ENCODE measurements at places on chromosomes 6 and 20.

DNA sequence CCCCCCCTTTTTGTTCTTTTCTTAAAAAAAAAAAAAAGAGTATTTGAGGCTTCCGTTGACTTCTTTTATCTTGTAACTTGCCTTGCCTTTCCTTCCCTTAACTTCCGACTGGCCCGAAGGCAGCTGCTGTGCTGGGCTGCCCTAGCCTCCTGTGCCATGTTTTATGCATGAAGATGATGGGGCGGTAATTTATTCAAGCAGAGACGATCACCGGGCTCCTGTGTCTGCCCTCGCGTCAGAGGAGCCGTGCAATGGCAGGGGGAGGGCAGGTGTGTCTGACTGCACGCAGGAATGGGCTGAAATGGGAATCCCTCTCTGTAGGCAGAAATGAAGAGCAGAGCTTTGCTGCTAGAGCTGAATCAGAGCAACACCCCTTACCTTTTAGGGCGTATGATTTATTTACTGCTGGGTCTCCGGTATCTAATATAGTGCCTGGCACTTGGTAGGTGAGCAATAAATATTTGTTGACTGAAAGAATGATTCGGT lies 106.3 kb upstream of the RIPOR2 start:
- no peak for DNase-seq

DNA sequence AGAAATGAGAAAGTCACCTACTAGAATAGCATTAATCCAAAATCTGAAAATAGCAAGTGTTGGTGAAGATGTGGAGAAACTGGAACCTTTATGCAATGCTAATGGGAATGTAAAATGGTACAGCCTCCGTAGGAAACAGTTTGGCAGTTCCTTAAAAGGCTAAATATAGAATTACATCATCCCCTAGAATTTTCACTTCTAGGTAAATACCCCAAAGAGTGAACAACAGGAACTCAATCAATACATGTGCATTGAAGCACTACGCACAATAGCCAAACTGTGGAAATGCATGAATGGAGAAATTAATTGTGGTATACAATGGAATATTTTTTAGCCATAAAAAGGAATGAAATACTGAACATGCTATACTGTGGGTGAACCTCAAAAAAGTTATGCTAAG lies 982.0 kb upstream of the FLRT3 start:
- DNase-seq, result no peak

DNA sequence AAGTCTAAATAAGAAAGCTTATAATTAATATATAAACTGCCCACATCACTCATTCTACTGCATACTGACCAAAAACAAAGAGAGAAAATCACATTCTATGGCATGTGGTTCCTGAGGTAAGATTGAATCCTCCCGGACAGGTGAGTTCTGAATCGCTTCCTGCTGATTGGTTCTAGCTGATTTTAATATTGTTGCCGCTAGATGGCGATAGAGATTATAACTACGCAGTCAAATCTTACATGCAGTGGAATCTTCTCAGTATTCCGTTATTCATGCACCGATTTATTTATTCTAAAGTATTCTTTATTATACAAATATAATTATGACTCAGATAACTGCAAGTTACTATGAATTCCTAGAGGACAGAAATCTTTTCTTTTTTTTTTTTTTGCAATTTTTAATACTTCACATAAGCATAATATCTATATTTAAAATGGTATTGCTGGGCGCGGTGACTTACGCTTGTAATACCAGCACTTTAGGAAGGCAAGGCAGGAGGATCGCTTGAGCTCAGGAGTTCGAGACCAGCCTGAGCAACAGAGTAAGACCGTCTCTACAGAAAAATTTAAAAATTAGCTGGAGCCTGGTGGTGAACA lies 24.2 kb upstream of the TMX4 start:
- no peak for DNase-seq

- no peak for DNase-seq
Measured at GRCh38 chr20:52094693-52095092, 96.9 kb downstream of the ZFP64 start.

DNA sequence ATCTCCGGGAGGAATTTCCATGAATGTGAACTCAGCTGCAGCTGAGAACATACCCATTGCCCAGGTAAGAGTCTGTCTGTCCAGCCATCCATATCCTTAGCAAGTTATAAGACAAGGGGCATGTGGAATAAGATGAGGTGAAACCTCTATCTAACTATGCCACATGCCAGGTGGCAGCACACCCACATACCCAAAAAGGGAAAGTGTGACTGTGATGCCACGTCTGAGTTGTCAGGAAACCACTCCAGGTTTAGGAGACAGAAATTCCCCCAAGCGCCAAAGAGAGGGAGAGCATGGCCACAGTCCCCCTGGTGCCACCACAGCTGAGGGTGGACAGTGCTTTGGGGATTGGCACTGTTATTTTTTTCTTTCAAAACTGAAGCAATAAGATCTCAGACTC lies 36.7 kb downstream of the SYNDIG1 start:
- no peak for DNase-seq

GRCh38 chr20:56429941-56430340 lies 17.9 kb downstream of the CASS4 start:
- no peak for DNase-seq

GRCh38 chr6:17816921-17817611 lies 110.3 kb upstream of the NUP153 start:
- no peak for DNase-seq

GRCh38 chr6:80523010-80523409 lies 416.5 kb downstream of the BCKDHB start:
- no peak for DNase-seq

DNA sequence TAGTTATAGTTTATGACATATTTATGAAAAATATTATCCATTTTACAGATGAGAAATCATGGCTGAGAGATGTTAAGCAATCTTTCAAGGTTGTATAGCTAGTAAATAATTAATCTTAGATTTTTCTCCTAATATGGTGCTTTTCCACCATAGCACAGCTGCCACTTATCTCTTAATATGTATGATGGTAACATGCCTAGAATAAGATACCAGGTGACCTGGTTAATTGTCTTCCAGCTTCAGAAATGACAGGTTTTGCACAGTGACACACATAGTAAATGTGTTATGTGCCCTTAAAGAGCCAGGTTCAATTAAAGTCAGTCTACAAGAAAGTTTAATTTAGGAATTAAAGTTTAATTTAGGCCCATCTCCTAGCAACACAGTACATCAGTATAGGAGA lies 14.8 kb downstream of the TUBB2A start:
- no peak for DNase-seq

DNA sequence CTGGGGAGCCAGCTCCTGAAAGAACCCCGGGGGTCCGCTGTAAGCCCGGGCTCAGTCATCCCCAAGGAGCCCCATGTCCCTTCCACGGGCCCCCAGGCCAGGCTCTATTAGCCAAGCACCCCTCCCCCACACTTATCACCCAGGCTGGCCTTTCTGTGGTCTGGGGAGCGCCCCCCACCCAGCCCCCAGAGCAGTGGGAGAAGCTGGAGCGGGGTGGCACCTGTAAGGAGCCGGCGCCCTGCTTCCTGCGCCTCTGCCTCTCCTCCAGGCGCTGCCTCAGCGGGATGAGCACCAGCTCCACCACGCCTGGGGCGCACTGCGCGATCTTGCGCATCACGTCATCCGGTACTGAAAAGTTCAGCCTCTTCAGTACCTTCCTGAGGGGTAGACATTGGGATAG lies 2.3 kb downstream of the SPEF1 start:
- DNase-seq, result no peak

GRCh38 chr6:50818673-50819072 lies at the start of gene TFAP2B:
TFAP2B (plus strand) TSS chr6:50818871; CDS start chr6:50818892, 21 bp downstream.
- DNase-seq, result no peak

DNA sequence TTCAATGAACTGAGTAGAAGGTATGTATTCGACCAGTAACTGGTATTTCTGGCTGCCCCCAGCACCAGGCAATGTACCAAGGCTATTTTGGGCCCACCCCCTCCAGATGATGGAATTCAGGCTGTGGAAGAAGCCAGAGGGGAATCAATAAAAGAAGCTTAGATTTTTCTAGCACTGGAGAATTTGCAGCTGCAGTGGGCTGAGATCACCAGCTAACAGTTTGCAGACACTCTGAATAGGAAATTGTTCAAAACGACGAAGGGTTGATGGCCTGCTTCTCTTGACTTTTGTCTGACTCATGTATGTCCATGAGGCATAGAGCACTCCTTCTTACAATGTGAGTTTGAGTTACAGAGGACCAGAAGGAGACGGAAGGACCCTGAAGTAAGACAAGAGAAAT lies 32.4 kb upstream of the FBXO9 start:
- no peak for DNase-seq

DNA sequence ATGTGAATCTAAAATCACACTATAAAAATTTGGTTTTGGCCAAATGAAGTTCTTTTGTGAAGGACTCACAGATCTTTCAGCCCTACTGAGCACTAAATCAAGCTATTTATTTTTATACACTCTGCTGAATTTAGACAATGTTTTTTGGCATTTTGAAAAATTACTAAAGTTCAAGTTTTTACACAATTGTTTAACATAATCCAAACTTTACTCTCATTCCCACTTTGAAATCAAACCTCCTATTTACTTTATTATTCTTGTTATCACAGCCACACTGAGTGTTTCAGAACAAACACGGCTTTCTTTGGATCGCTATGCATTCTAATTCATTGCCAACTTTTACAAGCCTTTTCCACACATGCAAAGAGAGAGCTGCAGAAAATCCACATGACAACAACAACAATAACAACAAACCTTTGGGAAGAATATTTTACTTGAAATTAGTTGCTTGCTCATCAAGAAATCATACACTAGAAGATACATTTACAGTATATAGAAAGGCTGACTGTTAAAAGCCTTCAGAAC lies 49.1 kb upstream of the TMEM30A start:
- DNase-seq, result no peak

- DNase-seq, result no peak
Measured at GRCh38 chr6:35197196-35197595, 16.6 kb upstream of the SCUBE3 start.

GRCh38 chr6:132210886-132211563 lies 190.2 kb downstream of the MOXD1 start:
- no peak for DNase-seq

DNA sequence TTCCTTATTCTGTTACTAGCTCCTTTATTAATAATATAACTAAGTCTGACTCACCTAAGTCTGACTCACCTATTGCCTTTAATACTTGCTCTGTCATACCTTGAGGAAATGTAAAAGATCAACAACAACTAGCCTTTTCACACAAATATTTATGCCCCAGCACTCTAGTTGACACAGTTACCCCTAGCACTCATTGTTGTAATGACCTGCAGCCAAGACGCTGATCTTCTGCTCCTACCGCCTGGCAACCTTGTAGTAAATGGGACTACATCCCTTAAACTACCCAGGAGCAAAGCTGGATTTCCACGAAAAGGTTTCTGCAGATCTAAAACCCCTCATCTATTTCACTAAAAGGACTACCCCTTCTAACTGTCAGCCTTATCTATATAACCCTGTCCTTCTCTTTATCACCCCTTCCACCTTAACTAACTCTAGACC lies 90.0 kb downstream of the PLG start:
- no peak for DNase-seq

- DNase-seq, result no peak
Measured at GRCh38 chr6:220312-220711, 72.0 kb upstream of the DUSP22 start.

- no peak for DNase-seq
Measured at GRCh38 chr6:41439524-41440418, 104.4 kb downstream of the NCR2 start.

- no peak for DNase-seq
Measured at GRCh38 chr6:42453654-42454427, 2.1 kb upstream of the TRERF1 start.

- no peak for DNase-seq
Measured at GRCh38 chr6:95094751-95095663, 482.3 kb upstream of the MANEA start.

GRCh38 chr6:81304466-81304865 lies 448.0 kb downstream of the TENT5A start:
- no peak for DNase-seq

GRCh38 chr6:16414205-16414604 lies 175.8 kb downstream of the GMPR start:
- DNase-seq, result no peak

GRCh38 chr6:30152910-30153610 lies 8.0 kb downstream of the TRIM10 start:
- DNase-seq, result no peak

- no peak for DNase-seq
Measured at GRCh38 chr6:161583584-161583983, 309.7 kb upstream of the AGPAT4 start.

DNA sequence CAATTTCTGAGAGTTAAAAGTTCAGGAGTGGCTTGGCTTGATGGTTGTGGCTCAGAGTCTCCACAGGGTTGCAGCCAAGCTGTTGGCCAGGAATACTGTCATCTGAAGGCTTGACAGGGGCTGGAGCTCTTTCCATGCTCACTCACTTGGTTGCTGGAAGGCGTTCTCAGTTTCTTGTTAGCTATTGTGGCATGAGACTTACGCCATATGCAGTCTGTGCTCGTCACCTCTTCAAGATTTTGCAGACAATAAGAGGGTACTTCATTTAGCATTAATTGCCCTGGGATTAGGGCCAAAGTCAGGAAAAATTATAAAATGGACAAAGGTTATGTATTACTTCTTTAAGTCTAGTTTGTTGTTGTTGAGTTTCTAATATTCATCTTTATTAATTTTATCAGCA lies 380.6 kb upstream of the MAP3K7 start:
- DNase-seq, result no peak

- no peak for DNase-seq
Measured at GRCh38 chr20:1033751-1034414, 31.8 kb upstream of the RSPO4 start.

GRCh38 chr6:116200619-116201249 lies 53.1 kb downstream of the TSPYL4 start:
- DNase-seq, result no peak

- DNase-seq, result no peak
Measured at GRCh38 chr20:51463998-51464397, 78.5 kb downstream of the NFATC2 start.

- DNase-seq, result no peak
Measured at GRCh38 chr6:80637312-80637711, 530.8 kb downstream of the BCKDHB start.
